Transverse colon (tissue), 4 donors: ENCODE measurements at places on chromosomes 1 and 21. TPM values are rescaled to one million over a fixed set of nuclear protein-coding genes. Genes with fewer than 3 reads are reported as not detected.

Gene CORT
- total RNA-seq, result not detected

DNA sequence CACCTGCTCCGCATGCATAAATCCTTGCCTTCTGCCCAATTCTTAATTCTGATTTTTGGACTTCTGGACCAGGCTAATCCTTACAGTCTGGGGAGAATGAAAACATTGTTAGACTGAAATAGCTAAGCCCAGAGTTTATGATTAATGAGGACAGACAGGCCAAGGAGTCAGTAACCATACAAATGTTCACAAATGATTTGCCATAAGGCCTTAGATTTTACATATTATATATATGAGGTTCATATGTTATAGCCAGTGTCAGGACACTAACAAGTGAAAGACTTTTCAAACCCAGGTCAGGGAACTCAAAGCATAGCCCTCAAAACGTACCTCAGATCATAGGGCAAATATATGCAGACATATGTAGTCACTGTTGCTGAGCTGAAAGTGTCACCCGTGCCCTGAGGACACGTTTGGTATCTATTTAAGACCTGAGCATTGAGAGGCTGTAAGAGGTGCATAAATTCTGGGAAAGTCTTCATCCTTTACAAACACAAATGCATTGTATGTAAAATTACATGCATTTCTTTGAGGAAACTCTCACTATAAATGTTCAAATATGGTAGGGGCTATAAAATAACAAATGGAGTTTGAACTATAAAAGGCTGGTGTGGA, 45.3 kb upstream of the FBXO28 start:
- no peaks in the 10 kb centered on the region for H3K36me3 ChIP-seq
- H3K27me3 ChIP-seq, result peaks cover 5% of the 10 kb centered on the region
- peak overlapping the region; percentile 6 for H3K27ac ChIP-seq
- H3K4me1 ChIP-seq, result no peaks in the 10 kb centered on the region
- H3K4me3 ChIP-seq, result no peak overlapping the region

DNA sequence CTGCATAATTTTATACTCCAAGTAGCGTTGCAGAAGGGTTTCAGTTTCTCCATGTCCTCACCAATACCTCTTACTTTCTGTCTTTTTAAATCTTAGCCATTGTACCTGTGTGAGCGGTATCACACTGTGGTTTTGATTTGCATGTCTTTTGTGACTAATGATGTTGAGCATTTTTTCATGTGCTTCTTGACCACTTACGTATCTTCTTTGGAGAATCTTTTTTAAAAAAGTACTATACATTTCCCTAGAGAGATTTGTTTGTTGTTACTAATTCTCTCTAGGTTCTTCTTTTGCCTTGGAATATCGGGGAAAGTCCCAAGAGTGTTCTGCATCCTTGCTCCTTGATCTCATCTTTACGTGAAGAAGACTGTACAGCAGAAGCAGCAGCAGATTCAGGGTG, 81.8 kb upstream of the WARS2 start:
- no peak overlapping the region for H3K4me3 ChIP-seq
- H3K4me1 ChIP-seq, result no peaks in the 10 kb centered on the region
- H3K27ac ChIP-seq, result no peak overlapping the region
- no peaks in the 10 kb centered on the region for H3K36me3 ChIP-seq

Gene C8B
- total RNA-seq, result not detected

DNA sequence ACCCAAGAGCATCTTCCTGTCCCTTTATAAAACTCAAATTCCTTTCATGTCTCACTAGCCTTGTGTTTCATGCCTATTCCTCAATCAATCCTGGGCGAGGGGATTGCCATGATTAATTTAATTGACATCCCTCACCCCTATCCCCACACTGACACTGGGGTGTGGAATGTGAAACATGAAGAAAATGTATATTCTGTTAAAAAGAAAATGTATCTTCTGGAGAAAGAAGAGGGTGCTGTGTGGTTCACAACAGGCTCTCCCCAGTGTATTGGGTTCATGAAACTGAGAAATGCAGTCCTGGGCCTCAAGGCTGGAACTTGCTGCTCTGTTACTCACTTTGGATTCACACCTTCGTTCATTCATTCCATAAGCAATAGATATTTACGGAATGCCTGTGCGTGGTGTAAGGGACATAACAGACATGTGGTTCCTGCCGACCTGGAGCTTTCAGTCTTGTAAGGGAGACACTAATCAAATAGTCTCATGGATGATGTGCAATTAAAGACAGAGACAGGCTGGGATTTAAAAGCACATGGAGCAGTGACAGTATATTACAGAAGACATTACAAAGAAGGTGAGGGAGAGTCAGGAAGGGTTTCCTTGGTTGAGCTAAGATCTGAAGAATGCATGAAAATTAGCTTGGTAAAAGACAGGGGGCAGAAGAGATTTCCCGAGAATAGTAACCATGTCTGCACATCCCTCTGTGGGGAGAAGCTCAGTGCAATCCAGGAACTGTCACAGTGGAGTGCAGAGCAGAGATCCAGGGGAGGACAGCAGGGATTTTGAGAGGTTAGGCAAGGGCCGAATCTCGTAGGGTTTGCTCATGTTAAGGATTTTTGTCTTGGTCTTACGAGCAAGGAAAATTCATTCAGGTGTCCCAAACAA, 32.1 kb downstream of the SERTAD4 start:
- no peaks in the 10 kb centered on the region for H3K36me3 ChIP-seq
- peaks cover 4% of the 10 kb centered on the region for H3K4me1 ChIP-seq
- H3K27me3 ChIP-seq, result no peaks in the 10 kb centered on the region
- no peak overlapping the region for H3K4me3 ChIP-seq
- DNase-seq, result no peak

- peak; percentile 13 for DNase-seq
- H3K4me1 ChIP-seq, result peaks cover 19% of the 10 kb centered on the region
- H3K27ac ChIP-seq, result peak overlapping the region; percentile 95
- no peaks in the 10 kb centered on the region for H3K27me3 ChIP-seq
Observed at GRCh38 chr1:184755226-184756065, 788 bp upstream of the EDEM3 start.

GRCh38 chr1:160117709-160118183, 2.2 kb downstream of the ATP1A2 start:
- H3K4me1 ChIP-seq, result no peaks in the 10 kb centered on the region
- H3K27me3 ChIP-seq, result no peaks in the 10 kb centered on the region
- no peak overlapping the region for H3K27ac ChIP-seq
- H3K36me3 ChIP-seq, result no peaks in the 10 kb centered on the region

Gene DCST2
- total RNA-seq, result 1.9 TPM

Gene KRTAP13-2
- total RNA-seq, result 1.7 TPM

DNA sequence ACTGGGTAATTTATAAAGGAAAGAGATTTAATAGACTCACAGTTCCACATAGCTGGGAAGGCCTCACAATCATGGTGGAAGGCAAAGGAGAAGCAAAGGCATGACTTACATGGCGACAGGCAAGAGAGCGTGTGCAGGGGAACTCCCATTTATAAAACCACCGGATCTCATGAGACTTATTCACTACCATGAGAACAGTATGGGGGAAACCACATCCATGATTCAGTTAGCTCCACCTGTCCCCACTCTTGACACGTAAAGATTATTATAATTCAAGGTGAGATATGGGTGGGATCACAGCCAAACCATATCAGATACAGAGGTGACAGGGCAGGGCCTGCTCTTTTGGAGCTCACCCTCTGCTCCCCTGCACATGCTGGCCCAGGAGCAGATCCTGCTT, 31.4 kb upstream of the TMEM61 start:
- H3K4me3 ChIP-seq, result no peak overlapping the region
- DNase-seq, result no peak
- H3K27me3 ChIP-seq, result no peaks in the 10 kb centered on the region
- H3K36me3 ChIP-seq, result no peaks in the 10 kb centered on the region
- peaks cover 26% of the 10 kb centered on the region for H3K4me1 ChIP-seq

Gene SLAMF7
- 0.20 TPM for total RNA-seq

- H3K27me3 ChIP-seq, result no peaks in the 10 kb centered on the region
- no peak for DNase-seq
- no peak overlapping the region for H3K27ac ChIP-seq
- no peaks in the 10 kb centered on the region for H3K4me1 ChIP-seq
- no peak overlapping the region for H3K4me3 ChIP-seq
Observed at GRCh38 chr1:38183096-38183495, 136.5 kb upstream of the POU3F1 start.

Gene PEAR1
- 3.0 TPM for total RNA-seq

DNA sequence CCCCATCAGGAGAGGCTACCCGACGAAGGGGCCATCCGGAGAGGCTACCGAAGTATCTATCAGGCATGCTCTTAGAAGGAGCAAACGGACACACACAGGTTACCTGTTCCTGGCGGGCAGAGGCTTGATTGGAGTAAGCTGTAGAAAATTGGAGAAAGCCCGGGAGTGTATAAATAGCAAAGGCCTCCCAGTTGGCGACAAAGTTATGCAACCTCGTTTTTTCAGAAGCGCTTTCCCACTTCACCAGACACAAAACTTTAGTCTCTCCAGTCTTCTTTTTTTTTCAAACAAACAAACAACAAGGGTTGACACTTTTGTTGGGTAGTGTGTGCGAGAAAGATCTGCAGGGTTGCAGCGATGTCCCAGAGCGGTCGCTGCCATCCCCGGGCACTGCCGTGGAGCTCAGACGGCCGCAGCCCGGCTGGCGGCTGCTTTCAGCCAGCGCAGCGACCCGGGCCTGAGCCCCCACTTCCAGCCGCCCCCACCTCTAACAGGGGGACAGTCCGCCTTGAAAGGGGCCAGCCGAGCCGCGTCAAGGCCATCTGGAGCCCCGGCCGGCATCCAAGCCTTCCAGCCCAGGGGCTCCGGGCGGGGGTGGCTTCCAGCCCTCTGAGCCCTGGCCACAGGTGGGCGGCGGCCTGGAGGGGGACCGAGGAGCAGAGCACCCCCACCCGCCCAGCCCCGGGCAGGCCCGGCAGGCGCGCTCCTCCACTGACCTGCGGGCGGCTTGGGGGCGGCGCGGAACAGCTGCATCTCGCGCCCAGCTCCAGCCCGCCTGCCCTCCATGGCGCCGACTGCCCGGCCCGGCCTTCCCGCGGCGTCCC, 616 bp downstream of the MCOLN3 start:
- no peak overlapping the region for H3K27ac ChIP-seq
- DNase-seq, result peak; percentile 10
- H3K36me3 ChIP-seq, result no peaks in the 10 kb centered on the region

DNA sequence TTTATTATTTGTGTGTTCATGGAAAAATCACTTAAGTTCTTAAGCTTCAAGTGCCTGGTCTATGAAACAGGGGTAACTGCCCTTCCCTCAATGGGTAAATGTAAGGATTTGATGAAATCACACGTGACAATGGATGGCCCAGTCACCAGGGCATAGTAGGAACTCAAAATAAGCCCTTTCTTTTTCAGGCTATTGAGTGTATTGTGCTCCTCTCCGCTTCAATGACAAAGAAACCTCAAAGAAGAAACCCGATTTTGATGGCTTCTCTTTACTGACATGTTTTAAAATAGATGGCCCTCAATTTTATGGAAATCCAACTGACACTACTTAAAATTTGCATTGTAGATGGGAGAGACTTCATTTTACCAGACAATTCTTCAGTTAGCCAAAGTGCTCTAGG, 543.5 kb downstream of the OMA1 start:
- H3K27me3 ChIP-seq, result no peaks in the 10 kb centered on the region
- H3K4me1 ChIP-seq, result no peaks in the 10 kb centered on the region
- no peak for DNase-seq
- H3K27ac ChIP-seq, result no peak overlapping the region
- no peak overlapping the region for H3K4me3 ChIP-seq
- no peaks in the 10 kb centered on the region for H3K36me3 ChIP-seq

Gene FCRL5
- 1.2 TPM for total RNA-seq

- DNase-seq, result no peak
- no peaks in the 10 kb centered on the region for H3K36me3 ChIP-seq
- no peak overlapping the region for H3K4me3 ChIP-seq
- no peaks in the 10 kb centered on the region for H3K4me1 ChIP-seq
- H3K27me3 ChIP-seq, result no peaks in the 10 kb centered on the region
- no peak overlapping the region for H3K27ac ChIP-seq
Observed at GRCh38 chr21:32547018-32547417, 38.3 kb downstream of the TCP10L start.

DNA sequence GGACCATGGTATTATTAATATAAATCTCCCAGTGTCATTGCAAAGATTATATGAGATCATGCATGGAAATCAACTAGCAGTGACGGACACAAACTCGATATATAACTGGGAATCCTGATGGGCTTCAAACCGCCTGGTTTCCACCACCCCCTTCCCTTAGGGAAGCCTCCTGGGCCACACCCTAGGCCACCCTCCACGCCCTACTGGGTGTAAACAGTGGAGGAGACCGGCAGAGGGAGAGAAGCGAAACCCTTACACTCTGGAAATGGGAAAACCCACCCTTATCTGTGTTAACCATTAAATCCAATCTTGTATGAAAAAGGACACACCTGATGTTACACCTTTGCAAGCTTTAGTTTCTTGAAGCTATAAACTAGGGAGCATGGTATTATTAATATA, 595 bp upstream of the ZNHIT6 start:
- H3K27me3 ChIP-seq, result no peaks in the 10 kb centered on the region
- H3K36me3 ChIP-seq, result no peaks in the 10 kb centered on the region
- peak overlapping the region; percentile 91 for H3K27ac ChIP-seq
- peak overlapping the region; percentile 52 for H3K4me3 ChIP-seq

DNA sequence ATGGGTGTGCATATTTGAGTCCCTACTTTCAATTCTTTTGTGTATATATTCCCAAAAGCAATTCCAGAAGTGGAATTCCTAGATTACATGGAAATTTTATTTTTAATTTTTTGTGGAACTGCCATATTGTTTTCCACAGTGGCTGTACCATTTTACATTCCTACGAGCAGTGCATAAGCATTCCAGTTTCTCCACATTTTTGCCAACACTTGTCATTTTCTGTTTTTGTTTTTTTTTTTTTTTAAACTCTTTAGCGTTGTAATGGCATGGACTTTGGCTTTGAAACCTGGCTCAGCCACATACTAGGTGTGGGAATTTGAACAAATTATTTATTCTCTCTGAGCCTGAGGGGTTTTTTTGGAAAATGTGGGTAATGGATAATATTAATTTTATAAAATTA, 214.5 kb upstream of the UBE2U start:
- no peaks in the 10 kb centered on the region for H3K27me3 ChIP-seq
- H3K27ac ChIP-seq, result no peak overlapping the region
- H3K36me3 ChIP-seq, result no peaks in the 10 kb centered on the region
- H3K4me1 ChIP-seq, result no peaks in the 10 kb centered on the region
- H3K4me3 ChIP-seq, result no peak overlapping the region

Gene C1QA
- total RNA-seq, result 49.2 TPM

DNA sequence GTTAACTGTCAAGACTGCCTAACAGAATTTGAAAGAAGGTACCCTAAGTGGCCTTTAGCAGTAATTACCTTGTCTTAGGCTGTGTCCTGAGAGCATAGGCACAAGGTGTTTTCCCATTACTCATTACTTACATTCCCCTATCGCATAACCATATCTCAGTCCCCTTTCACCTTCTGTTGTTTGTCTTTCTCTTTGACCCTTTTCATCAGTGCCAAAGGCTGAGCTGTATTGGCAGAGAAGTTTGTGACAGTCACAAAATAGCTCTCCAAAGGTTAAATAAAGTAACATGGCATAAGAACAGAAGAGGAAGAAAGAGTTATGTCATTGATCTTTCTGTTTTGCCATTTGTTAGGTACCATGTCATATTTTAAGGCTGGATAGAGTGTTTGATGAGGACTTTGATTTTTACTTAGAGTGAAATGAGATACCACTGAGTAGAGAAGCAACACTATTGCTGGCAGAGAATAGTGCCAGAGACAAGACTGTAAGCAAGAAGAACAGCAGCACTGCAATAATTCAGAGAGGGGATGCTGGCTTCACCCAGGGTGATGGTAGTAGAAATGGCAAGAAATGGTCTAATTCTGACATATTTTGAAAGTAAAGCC, 497.8 kb downstream of the TTLL7 start:
- H3K4me1 ChIP-seq, result no peaks in the 10 kb centered on the region
- no peaks in the 10 kb centered on the region for H3K36me3 ChIP-seq
- H3K27ac ChIP-seq, result no peak overlapping the region
- H3K4me3 ChIP-seq, result no peak overlapping the region
- no peaks in the 10 kb centered on the region for H3K27me3 ChIP-seq
- no peak for DNase-seq

GRCh38 chr1:234372011-234372757, 1.1 kb upstream of the COA6 start:
- H3K4me1 ChIP-seq, result peaks cover 16% of the 10 kb centered on the region
- DNase-seq, result no peak
- peak overlapping the region; percentile 91 for H3K27ac ChIP-seq

Gene GBP2
- total RNA-seq, result 64.7 TPM
